Osteoblast (primary cell): ENCODE measurements at places on chromosomes 4 and X.
A peak's percentile ranks its signal among the peaks of the same experiment; 100 is the strongest.

DNA sequence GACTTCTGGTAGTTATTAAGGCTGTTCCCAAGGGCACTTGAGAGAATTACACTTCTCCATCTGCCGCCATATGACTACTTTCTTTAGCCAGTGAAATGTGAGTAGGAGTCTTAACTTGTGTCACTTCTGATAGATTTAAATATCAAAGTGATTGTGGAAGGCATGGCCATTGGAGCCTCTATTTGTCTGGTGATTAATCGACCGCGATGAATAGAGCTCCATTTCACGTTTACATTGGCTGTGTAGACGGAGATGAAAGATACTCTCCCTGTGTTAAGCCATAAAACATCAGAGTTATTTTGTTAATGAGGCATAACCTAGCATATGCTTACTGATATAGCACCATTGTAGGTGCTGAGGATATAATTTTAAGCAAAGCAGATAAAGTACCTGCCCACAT lies 852.4 kb downstream of the CCSER1 start:
- no peak for DNase-seq
- H3K4me1 ChIP-seq = no peaks in the 10 kb centered on the region
- no peaks in the 10 kb centered on the region for H3K36me3 ChIP-seq
- H3K27ac ChIP-seq = no peak overlapping the region
- no peaks in the 10 kb centered on the region for H3K27me3 ChIP-seq

- H3K27ac ChIP-seq = no peak overlapping the region
- H3K36me3 ChIP-seq = no peaks in the 10 kb centered on the region
- H3K4me3 ChIP-seq = no peak overlapping the region
- H3K4me1 ChIP-seq = no peaks in the 10 kb centered on the region
- no peaks in the 10 kb centered on the region for H3K27me3 ChIP-seq
These were observed 37.4 kb upstream of the IL1RAPL1 start for GRCh38 chrX:28549838-28550237.

DNA sequence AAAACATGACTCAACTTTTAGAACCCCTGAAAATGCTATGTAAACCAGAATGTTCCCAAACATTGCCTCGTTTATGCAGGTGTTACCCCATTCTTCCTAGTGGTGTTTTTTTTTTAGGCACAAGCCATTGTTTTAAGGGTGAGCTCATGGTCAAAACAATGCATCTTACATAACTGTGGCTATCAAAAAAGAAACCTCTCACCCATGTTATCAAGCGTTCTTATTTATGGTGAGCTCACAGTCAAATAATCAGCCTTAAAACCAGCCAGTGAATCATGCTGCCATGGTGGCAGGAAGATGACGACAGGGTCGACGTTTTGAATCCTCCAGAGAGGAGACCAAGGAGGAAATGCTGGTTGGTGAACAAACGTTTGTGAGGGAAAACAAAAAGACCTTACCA lies 195.2 kb downstream of the KDR start:
- no peaks in the 10 kb centered on the region for H3K36me3 ChIP-seq
- no peak overlapping the region for H3K27ac ChIP-seq
- H3K27me3 ChIP-seq = no peaks in the 10 kb centered on the region

DNA sequence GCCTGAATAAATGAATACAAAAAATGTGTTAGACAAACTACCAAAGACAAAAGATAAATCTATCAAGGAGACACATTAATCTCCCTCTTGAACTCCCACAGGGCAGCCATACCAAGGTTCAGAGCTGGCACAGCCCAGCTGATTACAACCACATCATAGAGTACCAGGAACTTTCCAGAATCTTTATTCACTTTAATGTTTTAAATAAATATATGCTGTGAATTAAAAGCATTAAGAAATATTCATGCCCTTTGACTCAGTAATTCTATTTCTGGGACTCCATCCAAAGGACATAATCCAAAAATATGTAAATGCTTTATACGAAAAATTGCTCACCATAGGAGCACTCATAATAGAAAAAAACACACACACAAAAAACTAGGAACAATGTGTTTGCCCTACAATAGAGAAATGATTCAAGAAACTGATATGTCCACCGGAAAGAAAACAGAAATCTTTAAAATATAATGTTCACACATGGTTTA lies 126.0 kb downstream of the LDB2 start:
- DNase-seq = peak; percentile 43
- H3K27me3 ChIP-seq = no peaks in the 10 kb centered on the region
- H3K27ac ChIP-seq = peak overlapping the region; percentile 53
- peaks cover 35% of the 10 kb centered on the region for H3K4me1 ChIP-seq
- peaks cover 10% of the 10 kb centered on the region for H3K36me3 ChIP-seq

DNA sequence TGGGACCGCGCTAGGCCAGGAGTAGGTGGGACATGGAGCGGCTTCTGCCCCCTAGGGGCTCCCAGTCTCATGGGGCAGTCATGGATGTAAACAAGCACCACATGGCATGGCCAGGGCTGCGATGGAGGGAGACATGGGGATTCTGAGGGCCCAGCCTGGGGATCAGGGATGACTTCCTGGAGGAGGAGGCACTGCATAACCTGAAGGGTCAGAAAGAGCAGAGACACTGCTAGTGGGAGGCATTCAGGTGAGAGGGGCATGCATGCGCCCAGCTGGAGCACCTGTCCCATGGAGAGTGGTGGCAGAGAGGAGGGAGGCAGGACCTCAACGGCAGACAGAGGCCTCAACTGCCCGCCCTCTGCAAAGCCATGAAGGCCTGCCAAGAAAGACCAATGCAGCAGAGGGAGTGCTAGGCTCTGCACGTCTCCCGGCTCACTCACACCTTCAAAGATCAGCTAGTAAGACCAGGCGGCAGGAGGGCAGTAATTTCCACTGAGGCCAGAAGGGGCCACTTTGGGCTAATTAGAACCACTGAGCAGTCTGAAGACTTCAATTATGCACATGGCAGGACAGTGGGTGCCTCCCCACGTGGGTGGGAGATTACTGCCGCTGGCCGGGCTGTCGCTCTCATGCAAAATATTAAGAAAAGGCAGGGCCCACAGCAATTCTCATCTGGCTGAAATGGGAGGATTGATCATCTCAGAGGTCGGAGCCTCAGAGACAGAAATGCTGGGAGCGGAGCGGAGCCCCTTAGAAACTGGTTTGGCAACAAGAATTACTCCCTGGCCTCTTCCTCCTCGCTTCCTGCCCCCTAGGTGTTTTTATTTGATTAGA lies 69.6 kb downstream of the PPP2R2C start:
- H3K4me3 ChIP-seq = no peak overlapping the region
- no peaks in the 10 kb centered on the region for H3K4me1 ChIP-seq
- no peaks in the 10 kb centered on the region for H3K36me3 ChIP-seq
- DNase-seq = no peak

GRCh38 chr4:19739101-19739651 lies 512.5 kb upstream of the SLIT2 start:
- DNase-seq = no peak
- H3K27ac ChIP-seq = peak overlapping the region; percentile 79
- H3K27me3 ChIP-seq = no peaks in the 10 kb centered on the region
- H3K4me1 ChIP-seq = peaks cover 13% of the 10 kb centered on the region

DNA sequence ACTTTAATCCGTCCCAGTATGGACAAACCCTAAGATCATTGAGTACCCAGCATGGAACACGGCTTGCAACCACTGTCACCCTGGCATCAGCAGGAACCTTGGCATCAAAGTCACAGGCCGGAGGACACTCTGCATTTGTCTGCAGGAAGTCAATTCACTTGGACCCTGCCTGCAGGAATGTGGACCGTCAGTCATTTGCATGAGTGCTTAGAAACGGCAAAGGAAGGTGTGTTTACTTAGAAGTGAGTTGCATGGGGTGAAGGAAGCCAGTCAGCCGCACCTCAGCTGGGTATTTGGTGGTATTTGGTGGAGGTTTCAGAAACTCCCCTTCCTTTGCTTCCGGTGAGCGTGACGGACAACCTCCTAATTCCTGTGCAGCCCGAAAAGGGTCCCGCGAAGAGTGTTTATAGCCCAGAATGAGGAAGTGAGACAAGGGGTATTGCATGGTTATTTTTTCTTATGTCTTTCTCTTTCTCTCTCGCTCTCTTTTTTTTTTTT lies 15.5 kb downstream of the P2RY8 start:
- no peak for DNase-seq
- H3K27me3 ChIP-seq = no peaks in the 10 kb centered on the region

GRCh38 chr4:104752337-104752736 lies 257.6 kb upstream of the CXXC4 start:
- no peaks in the 10 kb centered on the region for H3K36me3 ChIP-seq
- H3K4me1 ChIP-seq = no peaks in the 10 kb centered on the region
- H3K27ac ChIP-seq = no peak overlapping the region
- no peaks in the 10 kb centered on the region for H3K27me3 ChIP-seq

DNA sequence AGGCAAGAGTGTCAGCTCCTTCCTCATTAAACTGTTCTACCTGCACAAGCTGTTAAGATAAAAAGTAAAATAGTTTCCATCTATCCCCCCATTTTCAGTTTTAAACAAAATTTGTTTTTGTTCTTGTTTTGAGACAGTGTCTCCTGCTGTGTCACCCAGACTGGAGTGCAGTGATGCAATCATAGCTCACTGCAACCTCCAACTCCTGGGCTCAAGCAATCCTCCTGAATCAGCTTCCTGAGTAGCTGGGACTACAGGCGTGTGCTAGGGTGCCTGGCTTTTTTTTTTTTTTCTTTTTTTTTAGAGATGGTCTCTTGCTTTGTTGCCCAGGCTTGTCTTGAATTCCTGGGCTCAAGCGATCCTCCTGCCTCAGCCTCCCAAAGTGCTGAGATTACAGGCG lies 105.4 kb downstream of the HS6ST2 start:
- no peaks in the 10 kb centered on the region for H3K36me3 ChIP-seq
- no peaks in the 10 kb centered on the region for H3K4me1 ChIP-seq
- H3K4me3 ChIP-seq = no peak overlapping the region
- DNase-seq = no peak
- peaks cover 10% of the 10 kb centered on the region for H3K27me3 ChIP-seq
- H3K27ac ChIP-seq = no peak overlapping the region

DNA sequence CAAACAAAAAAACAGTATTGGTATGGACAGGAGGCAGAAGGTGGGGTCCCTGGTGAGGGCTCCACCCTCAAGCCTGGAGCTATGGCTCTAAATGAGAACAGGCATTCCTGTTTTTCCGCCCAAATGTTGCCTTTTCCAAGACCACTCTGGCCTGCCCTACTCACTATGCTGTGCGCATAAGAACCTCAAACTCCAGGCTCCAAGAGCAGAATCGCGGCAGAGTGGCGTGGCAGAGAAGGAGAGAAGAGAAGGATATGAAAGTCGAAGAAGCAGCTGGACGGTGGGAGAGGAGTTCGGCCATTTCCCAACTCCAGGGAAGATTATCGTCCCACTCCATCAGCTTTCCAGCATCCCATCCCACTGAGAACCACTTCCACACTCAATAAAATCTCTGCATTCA lies 207.8 kb downstream of the FAT4 start:
- H3K4me1 ChIP-seq = no peaks in the 10 kb centered on the region
- H3K27ac ChIP-seq = no peak overlapping the region
- H3K4me3 ChIP-seq = no peak overlapping the region
- H3K27me3 ChIP-seq = no peaks in the 10 kb centered on the region

- DNase-seq = no peak
- H3K27ac ChIP-seq = no peak overlapping the region
- H3K36me3 ChIP-seq = no peaks in the 10 kb centered on the region
- H3K4me3 ChIP-seq = no peak overlapping the region
- no peaks in the 10 kb centered on the region for H3K4me1 ChIP-seq
- H3K27me3 ChIP-seq = no peaks in the 10 kb centered on the region
These were observed 325.7 kb downstream of the PCDH7 start for GRCh38 chr4:31045724-31046318.

GRCh38 chr4:87461281-87461700 lies 38.9 kb downstream of the NUDT9 start:
- no peaks in the 10 kb centered on the region for H3K27me3 ChIP-seq
- H3K27ac ChIP-seq = no peak overlapping the region
- DNase-seq = no peak
- no peaks in the 10 kb centered on the region for H3K4me1 ChIP-seq
- H3K4me3 ChIP-seq = no peak overlapping the region
- H3K36me3 ChIP-seq = peaks cover 7% of the 10 kb centered on the region
